ENCODE measurements at places on chromosomes 2 and 18. TPM values are rescaled to one million over a fixed set of nuclear protein-coding genes. Genes with fewer than 3 reads are reported as not detected.

Gene RTP5
- not detected for total RNA-seq

DNA sequence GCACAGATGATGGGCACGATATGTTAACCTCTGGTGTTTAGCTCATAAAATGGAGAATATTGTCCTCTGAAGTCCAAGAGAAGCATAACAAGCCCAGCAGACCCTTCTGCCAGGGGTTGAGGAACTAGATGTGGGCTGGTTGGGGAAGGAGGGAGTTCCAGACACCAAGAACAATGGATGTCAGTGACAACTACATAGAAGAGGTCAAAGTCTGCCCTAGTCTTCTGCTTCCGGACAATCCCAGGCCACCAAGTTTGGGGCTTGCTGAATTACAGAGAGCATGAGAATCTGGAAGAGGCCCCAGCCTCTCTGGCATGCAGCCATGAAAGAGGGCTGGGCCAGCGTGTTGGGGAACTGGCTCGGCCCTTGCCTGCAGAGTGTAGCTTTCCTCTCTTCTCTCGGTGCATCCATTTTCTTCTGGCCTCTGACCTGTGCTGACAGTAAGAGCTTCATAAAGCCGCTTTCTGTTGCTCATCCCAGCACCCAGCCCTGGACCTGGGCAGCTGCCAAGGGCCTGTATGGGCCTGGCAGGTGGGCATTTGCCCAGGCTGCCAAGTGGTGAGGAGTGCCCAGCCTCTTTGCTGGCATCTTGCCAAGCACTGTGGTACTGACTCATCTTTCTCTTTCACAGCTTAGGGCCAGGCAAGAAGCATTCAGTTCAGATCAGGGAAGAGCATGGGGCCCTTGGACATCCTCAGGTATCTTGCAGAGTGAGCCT, 14.6 kb upstream of the LAPTM4A start:
- 0 out of 2 replicates have a peak, but pooled peaks cover 2% of the 10 kb centered on the region for H3K36me3 ChIP-seq
- no peak for DNase-seq
- H3K27me3 ChIP-seq, result no peaks in the 10 kb centered on the region

DNA sequence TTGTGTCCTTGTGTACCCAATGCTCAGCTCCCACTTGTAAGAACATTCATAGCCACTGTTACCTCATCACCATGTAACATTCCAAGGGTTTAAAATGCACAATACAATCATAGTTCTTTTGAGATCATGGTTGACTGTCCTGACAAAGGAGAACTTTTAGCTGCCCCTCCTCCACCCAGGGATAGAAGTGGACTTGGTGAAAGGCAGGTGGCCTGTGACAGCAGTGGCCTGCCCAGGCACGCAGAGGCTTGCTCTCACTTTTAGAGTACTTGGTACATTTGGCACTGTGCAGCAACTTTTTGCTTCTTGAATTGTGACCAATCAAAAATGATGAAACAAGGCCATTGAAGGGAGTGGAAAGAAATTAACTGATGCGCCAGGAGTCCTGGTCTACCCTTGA, 108.7 kb downstream of the ANKRD44 start:
- no peak overlapping the region for H3K4me3 ChIP-seq
- H3K36me3 ChIP-seq, result no peaks in the 10 kb centered on the region
- no peak overlapping the region for H3K27ac ChIP-seq
- no peak for DNase-seq

DNA sequence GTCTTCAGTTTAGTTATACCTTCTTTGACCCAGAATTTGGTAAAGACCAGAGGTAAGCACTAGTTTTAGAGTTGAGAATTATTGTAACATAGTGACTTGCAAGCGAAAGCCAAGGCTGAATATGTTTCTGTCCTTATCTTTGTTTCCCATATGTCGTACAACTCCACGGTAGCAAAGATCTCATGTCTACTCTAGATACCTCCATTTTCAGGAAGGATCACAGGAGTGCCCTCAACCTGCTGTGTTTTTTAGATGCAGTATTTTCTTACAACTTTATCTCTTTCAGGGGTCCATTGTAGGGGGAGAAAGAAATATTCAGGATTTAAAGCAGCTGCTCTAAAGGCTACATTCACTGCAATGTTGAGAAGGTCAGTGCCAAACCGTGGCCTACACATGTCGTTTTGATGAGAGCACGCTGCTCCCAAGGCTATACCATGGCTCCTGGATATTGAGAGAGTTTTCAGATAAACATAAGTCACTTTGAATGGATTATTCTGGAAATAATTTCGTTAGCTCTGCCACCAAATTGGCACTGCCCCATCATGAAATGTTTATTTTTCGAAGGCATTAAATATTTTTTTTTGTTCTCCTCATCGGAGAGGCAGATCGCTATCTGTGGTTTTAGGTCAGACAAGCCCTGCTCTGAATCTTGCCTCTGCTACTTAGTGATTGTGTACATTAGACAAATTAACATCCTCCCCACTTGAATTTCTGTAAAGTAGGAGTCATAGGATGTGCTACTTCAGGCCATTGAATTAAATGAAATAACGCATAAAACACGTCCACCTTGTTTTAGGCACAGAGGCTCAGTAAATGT, 2.1 kb downstream of the RHBDD1 start:
- H3K27ac ChIP-seq, result no peak overlapping the region
- H3K36me3 ChIP-seq, result peaks cover 19% of the 10 kb centered on the region
- H3K4me3 ChIP-seq, result peak overlapping the region; percentile 1
- no peak for DNase-seq

GRCh38 chr2:199131136-199131655, 326.5 kb downstream of the SATB2 start:
- H3K27me3 ChIP-seq, result peaks cover 39% of the 10 kb centered on the region
- peaks cover 8% of the 10 kb centered on the region for H3K36me3 ChIP-seq
- no peak overlapping the region for H3K27ac ChIP-seq
- DNase-seq, result no peak
- H3K4me1 ChIP-seq, result peaks cover 43% of the 10 kb centered on the region

GRCh38 chr2:150160058-150160457, 327.4 kb downstream of the RND3 start:
- peaks cover 10% of the 10 kb centered on the region for H3K4me1 ChIP-seq
- no peak for DNase-seq
- H3K4me3 ChIP-seq, result no peak overlapping the region

Data from WTC11 (cell line).